ENCODE measurements at places on chromosomes 7 and 10.

GRCh38 chr7:74462707-74463100, 9.0 kb downstream of the GTF2IRD1 start:
- DNase-seq = no peak

DNA sequence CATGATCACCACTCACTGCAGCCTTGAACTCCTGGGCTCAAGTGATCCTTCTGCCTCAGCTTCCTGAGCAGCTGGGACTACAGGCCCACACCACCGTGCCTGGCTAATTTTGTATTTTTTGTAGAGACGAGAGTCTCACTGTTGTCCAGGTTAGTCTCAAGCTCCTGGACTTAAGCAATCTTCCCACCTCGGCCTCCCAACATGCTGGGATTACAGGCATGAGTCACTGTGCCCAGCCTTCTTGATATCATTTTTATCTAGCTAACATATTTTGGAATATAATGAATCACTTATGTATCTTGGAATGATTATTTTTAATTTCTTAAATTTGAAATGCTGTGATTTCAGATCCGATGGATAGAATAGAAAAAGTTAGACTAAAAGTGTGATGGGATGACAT, 18.4 kb downstream of the ARL4A start:
- no peak for DNase-seq

DNA sequence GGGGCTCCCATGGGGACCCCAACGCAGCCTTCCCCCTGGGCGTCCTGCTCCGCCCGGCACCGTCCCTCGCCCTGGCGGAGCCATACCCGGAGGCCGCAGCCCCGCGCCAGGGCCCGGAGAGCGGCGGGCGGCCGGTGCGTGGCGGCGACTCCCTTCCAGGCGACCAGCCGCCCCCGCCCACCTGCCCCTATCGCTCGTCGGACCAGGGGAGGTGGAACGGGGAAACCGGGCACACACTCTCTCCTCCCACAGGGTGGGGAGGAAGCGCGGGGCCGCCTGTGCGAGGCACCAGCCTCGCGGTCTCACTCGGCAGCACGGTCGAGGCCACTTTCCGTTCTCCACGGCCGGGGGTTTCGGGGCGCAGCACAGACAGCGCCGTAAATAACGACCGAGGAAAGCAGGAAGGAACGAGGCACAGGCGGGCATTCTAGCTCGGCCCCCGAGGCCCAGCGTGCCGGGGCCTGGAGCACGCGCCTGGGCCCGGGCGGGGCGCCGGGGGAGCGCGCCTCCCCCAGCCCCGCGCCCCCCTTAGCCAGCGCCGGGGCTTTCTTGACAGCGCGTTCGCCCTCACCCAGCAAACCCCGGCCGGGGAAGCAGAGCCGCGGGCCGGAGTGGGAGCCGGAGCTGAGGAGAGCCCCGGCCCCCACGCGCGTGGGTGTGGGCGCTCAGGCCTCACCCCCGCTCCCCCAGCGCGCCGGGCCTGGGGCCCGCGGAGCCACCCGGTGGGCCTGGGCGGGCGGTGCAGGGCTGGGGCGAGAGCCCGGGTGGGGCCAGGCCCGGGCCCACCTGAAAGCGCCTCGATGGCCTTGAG, 936 bp downstream of the IGF2BP3 start:
- DNase-seq = peak; percentile 28

DNA sequence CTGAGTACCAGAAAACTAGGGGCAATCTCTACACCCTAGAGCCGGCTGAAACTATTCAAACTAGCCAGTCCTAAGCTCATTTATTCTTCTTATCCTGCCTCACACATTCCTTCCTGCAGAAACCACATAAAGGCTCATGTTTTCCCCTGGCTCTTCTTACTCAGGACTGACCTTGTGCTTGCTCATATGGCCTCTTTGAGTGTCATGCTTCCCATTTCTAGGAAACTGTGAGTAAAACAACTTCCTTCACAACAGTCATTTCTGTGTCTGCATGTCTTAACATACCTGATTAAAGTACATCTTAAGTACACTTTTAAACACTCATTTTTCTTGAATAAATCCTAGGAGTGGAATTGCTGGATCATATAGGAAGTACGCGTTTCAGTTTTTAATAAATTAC, 52.3 kb upstream of the KIAA1217 start:
- no peak for DNase-seq

DNA sequence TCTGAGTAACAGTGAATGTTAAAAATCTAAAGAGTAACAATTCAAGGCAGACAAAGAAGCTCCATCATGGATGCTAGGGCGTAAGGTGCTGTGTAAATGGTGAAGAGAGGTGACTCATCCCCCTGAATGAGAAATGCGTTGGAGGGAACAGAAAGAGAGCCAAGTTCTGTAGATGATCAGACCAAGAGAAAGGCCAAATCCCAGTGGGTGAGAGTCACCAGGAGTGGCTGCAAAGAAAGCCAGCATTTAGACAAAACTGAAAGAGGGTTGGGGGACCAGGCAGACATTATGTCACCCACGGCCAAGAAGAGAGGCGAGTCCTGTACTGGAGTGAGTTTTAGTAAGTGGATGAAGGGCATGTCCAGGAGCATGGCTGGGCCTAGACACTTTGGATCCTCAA, 153.1 kb downstream of the TRIL start:
- DNase-seq = no peak

GRCh38 chr7:1642291-1642731, 27.8 kb upstream of the ELFN1 start:
- no peak for DNase-seq

DNA sequence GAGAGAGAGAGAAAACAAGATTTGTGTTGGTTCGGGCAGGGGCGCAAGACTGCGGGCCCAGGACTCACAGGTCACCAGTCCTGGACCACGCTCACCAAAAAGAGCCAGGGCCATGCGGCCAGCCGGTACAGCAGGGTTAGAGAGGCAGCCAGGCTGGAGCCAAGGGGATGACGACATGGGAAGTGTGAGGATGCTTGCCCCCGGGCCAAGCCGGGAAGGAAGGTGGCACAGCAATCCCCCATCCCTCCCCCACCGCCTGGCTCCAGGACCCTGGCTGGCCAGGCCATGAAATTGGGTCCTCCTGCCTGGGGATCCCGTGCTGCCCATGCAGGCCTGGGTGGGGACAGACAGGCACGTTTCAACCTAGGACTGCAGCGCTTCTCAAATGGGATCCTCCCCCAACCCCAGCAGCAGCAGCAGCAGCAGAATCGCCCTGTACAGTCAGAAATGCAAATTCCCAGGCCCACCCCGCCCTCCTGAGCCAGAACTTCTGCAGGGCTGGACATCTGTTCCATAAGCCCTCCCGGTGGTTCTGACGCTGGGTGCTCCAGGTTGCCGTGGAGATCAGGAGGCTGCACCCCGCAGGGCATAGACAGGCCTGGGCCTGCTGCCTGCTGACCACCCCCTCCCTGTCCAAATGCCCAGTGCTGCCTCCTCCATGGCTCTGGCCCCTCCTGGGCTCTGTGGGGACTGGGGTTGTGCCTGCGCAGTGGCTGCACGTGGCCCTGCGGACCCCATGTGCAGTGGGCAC, 35.0 kb downstream of the YKT6 start:
- no peak for DNase-seq

- DNase-seq = no peak
Measured at GRCh38 chr10:28798428-28798955, 121.2 kb downstream of the BAMBI start.

GRCh38 chr7:15424468-15424867, 137.3 kb downstream of the AGMO start:
- DNase-seq = no peak

GRCh38 chr10:31774928-31775650, 153.5 kb downstream of the ARHGAP12 start:
- DNase-seq = no peak

- DNase-seq = no peak
Measured at GRCh38 chr7:157757776-157758467, 421.1 kb downstream of the DNAJB6 start.

DNA sequence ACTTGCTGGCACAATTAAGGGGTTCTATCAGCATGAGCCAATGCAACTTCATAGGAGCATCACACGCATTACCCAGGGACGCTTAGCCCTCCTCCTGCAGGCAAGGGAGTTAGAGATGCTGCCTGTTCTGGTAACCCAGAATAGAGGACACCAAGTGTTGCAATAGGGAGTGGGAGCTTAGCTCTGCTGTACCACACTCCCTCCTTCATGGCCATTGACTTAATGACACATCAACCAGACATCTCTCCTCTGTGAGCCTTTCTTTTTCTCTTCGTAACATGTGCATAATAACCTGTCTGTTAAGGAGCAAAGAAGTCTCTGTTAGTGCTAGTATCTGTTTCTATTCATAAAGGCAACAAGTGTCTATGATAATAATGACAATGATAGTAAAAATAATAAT, 282.4 kb downstream of the SORCS3 start:
- DNase-seq = no peak

DNA sequence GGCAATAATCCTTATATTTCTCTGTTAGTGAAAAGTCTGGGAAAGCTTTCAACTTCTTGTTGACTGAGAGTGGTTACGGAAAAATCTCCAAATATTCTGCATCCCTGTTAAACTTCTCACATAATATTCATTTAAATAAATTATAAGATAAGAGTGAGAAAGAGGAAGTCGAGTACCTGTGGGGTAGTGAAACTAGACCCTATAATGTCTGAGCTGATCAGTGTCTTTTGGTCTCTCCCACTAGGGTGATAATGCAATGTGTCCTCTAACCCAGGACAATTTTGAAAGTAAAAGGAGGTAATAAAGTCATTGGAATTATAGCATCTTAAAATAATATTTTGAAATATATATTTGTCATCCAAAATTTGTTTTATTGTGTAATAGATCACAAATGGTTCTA, 2.1 kb upstream of the AGR3 start:
- DNase-seq = no peak

DNA sequence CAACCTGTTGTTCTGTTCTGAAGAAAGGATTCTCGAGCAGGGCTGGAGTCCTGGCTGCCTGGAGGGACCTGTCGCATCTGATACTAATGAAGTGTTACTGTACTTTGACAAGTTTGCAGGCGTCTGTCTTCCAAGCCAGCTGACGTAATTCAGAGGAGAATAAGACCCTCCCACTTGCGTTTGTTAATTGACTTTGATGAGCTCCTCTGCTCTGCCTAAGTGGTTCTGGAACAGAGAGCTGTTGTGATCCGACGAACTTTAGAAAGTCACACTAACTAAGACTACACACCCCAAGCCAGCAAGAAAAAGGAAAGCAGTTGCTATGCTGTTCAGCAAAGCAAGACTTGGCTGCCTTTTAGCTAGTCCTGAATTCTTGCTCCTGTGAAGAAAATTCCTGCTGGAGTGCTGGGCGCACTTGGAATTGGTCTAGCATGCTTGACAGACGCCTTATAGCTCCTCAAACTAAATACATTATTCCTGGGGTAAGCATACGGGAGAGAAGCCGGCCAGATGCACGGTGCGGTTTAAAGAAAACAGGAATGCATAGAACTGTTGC, 200.3 kb downstream of the CACNB2 start:
- DNase-seq = no peak

- DNase-seq = no peak
Measured at GRCh38 chr7:22765609-22766008, 38.6 kb downstream of the IL6 start.

DNA sequence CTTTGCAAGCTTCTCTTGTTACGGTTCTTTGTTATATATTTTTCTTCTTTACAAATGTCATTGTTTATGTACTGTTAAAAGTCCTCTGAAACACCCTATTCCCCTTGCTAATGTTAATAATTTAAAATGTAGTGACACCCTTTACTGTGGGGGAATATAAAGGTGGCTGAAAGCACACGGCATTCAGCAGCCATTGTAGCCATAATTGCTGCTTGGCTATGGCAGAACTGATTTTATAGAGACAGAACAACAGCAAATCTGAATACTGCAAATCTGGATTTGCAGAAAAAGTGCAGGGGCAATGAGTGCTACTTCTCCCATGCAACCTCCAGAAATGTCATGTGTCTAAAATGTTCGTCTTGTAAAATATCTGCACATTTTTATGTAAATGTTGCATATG, 3.7 kb upstream of the WASL start:
- no peak for DNase-seq

- DNase-seq = no peak
Measured at GRCh38 chr10:93766918-93767317, 9.2 kb downstream of the LGI1 start.

DNA sequence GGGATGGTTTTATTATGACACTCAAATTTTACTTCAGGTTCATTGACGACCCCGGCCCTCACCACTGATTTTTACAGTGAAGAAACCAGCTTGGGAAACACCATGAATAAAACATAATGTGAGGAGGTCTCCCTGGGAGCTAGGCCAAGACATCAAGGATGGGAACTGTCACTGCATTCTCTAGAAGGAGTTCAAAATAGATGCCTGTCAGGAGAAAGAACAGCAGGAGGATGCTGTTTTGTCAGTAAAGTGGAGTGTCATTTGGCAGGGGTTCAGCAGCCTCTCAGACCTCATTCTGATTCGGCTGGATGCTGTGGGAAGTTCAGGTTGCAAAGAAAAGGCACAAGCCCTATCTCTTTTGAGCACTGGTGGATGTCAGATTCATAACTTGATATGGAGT, 360.3 kb upstream of the C7orf33 start:
- no peak for DNase-seq

DNA sequence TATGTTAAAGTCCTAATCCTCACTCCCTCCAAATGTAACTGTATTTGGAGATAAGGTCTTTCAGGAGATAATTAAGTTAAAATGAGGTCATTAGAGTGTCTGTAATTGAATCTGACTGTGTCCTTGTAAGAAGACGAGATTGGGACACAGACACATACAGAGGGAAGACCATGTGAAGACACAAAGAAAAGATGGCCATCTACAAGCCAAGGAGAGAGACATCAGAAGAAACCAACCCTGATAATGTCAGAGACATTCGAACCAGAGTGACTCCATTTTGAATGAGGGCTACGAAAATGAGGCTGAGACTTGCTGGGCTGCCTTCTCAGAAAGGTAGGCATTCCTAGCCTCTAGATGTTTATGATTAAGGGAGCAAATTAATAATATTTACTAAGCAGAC, 542 bp upstream of the SAMD9L start:
- no peak for DNase-seq

GRCh38 chr7:85480666-85481065, 293.8 kb upstream of the SEMA3D start:
- no peak for DNase-seq

- DNase-seq = peak; percentile 29
Measured at GRCh38 chr10:8365935-8366911, 311.7 kb downstream of the GATA3 start.

- no peak for DNase-seq
Measured at GRCh38 chr7:149735779-149736477, 37.5 kb downstream of the ZNF467 start.
